ENCODE measurements at places on chromosomes 7 and 10. TPM values are rescaled to one million over a fixed set of nuclear protein-coding genes. Genes with fewer than 3 reads are reported as not detected.

DNA sequence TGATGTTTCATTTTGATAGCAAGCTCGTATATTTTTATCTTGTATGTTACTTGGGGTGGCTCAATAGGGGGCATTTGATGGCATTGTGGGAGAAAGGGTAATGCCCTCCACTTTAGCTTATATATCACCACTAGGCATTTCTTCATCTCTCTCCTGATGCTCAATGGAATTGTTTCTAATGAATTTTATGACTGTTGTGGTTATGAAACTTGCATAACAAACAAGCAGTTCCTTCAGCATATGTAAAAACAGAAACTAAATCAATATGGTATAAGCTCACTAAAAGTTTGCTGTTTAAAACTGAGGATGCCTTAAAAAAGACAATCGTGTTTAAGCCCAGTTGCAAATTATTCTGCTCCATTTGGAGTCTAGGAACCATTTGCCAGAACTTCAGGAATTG lies 75.5 kb downstream of the CDK14 start:
- no peak for DNase-seq

- no peak for DNase-seq
These were observed 285.0 kb downstream of the PHTF2 start for GRCh38 chr7:78083476-78084120.

- DNase-seq, result peak; percentile 44
These were observed 700 bp downstream of the MTPN start for GRCh38 chr7:135976312-135977006.

- no peak for DNase-seq
These were observed 9.6 kb downstream of the LAT2 start for GRCh38 chr7:74219416-74219815.

- no peak for DNase-seq
These were observed 114.1 kb downstream of the VIPR2 start for GRCh38 chr7:159030490-159031134.

- DNase-seq, result no peak
These were observed 100.7 kb upstream of the TMEM106B start for GRCh38 chr7:12110425-12110824.

DNA sequence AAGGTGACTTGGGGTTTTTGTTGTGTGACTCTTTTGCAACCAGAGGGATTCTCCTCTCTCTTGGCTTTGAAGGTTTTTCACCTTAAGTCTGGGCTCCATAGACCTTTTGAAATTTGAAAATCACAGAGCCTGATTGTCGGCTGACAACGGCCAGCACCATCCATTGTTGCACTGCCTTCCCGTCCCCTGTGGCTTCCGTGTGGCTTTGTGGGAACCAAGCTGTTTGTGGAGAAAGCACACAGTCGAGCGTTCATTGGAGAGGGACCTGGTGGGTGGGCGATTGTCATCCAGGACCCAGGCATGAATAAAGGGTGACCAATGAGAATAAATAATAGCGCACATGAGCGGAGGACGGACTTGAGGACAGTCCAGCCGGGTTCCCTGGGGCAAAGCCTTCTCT lies 7.4 kb upstream of the RAMP3 start:
- DNase-seq, result no peak

DNA sequence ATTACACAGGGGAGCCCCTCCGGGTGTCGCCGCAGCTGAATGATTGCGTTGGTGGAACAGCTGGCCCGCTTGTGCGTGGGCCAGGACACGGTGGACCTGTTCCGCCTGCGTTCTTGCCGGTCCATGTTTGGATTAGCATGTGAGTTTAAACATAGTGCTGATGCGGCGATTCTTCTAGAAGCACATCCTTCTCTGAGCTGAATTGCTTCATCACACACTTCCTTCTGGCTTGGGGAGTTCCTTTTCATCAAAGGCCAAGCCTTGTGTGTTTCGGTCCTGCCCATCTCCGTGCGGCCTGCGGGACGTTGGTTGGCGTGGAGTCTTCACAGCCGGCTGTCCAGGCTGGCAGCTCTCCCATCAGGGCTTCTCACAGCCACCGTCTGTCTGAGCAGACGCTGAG lies 45.5 kb upstream of the SLC29A4 start:
- DNase-seq, result peak; percentile 21

GRCh38 chr10:132899054-132899750 lies 43.2 kb downstream of the CFAP46 start:
- DNase-seq, result no peak

GRCh38 chr7:7681936-7682329 lies 36.5 kb downstream of the RPA3 start:
- no peak for DNase-seq

DNA sequence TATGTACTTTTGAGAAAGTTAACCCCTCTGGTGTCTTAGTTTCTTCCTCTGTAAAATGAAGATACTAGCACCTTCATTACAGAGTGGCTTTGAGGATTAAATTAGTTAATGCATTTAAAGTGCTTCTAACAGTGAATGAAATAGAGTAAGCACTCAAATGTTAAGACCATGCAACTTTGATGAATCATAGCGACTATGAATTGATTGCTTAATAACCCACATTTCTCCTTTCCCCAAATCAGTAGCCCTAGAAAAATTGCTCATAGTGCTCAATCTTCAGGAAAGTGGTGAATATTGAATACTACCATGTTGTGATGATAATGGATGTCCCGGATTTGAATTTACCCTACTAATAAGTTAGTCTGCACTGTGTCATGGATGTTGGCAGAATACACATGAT lies 48.1 kb downstream of the CD36 start:
- DNase-seq, result peak; percentile 69

GRCh38 chr7:25643770-25644394 lies 415.6 kb upstream of the NPVF start:
- DNase-seq, result no peak

GRCh38 chr7:4739528-4739992 lies 35.9 kb upstream of the AP5Z1 start:
- no peak for DNase-seq

GRCh38 chr10:95295031-95295755 lies 4.4 kb upstream of the PDLIM1 start:
- DNase-seq, result peak; percentile 91

- peak; percentile 63 for DNase-seq
These were observed 177.2 kb upstream of the RHEB start for GRCh38 chr7:151696721-151697514.

GRCh38 chr7:121873289-121874194 lies 581 bp downstream of the PTPRZ1 start:
- peak; percentile 66 for DNase-seq

GRCh38 chr7:100642534-100642907 lies 1.2 kb upstream of the TFR2 start:
- DNase-seq, result no peak

DNA sequence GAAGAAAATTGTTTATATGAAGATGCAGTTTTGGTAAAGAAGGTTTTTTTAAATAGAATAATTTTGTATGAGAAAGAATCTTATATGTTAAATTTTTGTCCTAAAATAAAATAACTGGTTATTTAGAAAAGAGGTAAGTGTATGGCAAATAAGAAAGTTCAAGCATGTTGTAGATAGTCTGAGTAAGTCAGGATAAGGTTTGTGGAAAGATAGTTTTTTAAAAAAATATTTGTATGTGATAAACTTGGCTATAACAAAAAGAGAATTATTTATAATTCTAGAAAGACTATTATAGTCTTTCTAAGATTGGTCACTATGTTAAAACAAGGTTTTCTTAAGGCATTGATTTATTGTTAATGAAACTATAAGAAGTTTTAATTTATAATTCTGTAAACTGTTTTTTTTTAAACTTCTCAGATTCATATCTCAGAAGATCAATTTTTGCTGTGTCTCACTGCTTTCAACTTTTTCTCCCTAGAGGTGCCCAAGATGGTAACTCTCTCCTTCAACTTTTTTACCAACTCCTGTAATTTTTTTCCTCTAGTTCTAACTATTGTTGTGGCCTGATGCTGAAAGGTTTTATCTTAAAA lies 698.6 kb downstream of the CCSER2 start:
- DNase-seq, result no peak

DNA sequence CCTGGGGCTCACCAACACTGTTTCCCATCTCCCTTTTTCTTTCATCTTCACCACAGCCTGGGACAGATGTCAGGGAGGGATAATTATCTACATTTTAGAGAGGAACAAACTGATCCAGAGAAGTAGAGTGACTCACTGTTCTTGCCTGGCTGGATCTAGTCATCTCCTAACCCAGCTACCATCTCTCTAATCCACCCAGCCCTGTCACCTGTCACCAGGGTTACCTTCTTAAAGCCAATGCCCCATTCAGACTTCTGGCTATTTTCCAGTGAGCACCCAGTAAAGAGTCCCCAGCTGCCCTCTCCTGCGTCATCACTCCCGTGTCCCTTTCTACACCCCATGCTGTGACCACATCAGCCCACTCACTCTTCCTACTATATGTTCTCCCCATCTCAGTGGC lies 68.4 kb upstream of the DUSP5 start:
- no peak for DNase-seq

GRCh38 chr7:1544896-1545416 lies 11.0 kb downstream of the TMEM184A start:
- no peak for DNase-seq

DNA sequence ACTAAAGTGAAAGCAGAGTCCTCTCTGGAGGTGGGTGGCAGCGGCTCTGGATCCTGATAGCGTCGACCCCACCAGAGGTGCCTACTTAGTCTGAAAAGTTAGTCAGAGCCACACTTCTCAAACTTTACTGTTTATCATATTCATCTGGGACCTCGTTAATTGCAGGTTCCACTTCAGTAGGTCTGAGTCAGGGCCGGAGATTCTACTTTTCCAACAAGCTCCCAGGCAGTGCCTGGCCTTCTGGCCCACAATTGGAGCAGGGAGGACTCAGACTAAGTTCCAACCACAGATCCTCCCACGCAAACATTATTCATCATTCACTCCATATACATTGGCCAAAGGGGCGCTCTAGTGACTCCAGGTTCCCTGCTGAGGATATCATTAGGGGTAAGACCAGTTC lies 78.1 kb downstream of the VSTM4 start:
- DNase-seq, result peak; percentile 25

- peak; percentile 47 for DNase-seq
These were observed 765.6 kb upstream of the GHITM start for GRCh38 chr10:83373671-83374070.

GRCh38 chr7:96233528-96234154 lies 88.3 kb downstream of the SLC25A13 start:
- no peak for DNase-seq

DNA sequence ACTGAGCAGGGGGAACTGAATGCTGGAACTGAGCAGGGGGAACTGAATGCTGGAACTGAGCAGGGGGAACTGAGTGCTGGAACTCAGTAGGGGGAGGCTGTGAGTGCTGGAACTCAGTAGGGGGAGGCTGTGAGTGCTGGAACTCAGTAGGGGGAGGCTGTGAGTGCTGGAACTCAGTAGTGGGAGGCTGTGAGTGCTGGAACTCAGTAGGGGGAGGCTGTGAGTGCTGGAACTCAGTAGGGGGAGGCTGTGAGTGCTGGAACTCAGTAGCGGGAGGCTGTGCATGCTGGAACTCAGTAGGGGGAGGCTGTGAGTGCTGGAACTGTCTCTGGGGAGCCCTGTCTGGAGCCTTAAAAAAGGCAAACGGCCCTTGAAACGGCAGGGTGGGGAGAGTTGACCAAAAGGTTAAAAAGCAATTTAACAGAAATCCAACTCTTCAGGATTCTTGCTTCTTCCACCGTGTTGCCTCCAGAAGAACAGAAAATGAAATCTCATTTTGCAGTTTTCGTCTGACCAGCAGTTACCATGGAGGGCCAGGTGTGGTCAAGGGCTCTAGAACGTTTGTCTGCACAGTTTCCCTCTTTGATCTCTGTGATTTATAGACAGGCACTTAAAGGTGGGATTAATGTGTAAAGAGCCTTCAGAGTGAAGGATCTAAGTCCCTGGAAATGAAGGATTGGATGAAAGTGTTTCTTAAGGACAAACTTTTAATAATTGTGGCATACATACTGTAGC lies 19.1 kb downstream of the DOCK1 start:
- DNase-seq, result no peak

DNA sequence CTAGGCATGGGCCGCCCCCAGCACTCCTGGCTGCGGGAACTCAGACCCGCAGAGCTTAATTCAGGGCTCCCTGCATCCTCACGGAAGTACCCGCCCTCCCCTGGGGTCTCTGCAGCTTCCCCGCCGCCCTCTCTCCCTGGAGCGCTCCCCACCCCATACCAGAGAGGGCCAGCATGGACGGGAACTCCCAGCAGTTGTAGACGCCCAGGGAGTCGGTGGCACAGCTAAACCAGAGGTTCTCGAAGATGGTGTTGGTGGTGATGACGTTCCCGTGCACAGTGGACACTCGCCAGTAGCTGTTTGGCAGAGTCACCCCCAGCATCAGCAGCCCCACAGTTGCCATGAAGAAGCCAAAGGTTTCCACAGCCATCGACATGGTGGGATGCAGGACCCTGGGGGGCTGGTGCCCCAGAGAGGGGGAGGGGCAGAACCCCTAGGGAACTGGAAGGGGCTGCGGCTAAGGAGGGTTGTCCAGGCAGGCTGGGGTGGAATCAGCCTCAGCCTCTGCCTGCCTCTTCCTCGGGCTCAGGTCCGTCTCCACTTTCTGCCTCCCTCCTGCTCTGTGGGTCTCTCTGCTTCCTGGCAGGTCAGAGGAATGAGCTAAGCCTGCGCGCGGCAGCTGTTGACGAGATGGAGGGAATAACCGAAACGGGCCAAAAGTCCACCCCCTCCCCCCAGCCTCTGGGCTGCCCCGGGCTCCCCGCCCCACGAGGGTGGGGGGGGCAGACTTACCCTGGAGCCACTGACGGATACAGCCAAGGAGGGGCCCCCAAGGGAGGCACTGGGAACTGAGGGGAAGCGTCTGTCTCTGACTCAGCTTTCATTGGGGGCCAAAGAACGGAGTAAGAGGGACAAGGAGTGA lies at the start of gene CLDN15:
TSS of gene CLDN15 (minus strand) at position 597 of the 862 bp plus-strand sequence. CDS start at position 376, 221 bp downstream.
- no peak for DNase-seq

DNA sequence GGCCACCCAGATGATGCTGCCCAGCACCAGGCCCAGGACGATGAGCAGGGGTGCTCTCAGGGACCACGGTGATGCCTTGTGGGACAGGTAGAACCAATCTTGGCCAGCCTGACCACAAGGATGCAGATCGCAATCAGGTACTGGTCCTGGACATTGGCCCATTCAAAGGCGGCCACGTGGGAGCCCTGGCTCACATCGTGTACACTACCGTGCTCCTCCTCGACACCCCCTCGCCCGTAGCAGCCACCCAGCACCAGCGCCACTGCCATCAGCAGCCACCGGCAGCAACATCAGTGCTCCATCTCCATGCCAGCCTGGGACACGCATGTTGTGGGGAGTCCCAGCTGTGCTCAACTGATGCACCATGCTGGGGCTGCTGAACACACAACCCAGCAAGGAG lies 39.0 kb downstream of the AGAP6 start:
- DNase-seq, result no peak

GRCh38 chr10:59829024-59829423 lies 75.8 kb upstream of the MRLN start:
- DNase-seq, result no peak

- DNase-seq, result peak; percentile 88
These were observed 10.7 kb downstream of the PSAP start for GRCh38 chr10:71840177-71840957.

GRCh38 chr10:19658131-19658530 lies 158.1 kb upstream of the PLXDC2 start:
- no peak for DNase-seq

Gene LIPF
- not detected for polyA plus RNA-seq

Gene RSPH10B
- not detected for polyA plus RNA-seq

Gene FAM170B
- not detected for polyA plus RNA-seq

Gene FBXO24
- polyA plus RNA-seq, result 0.44 TPM

Gene HMX2
- not detected for polyA plus RNA-seq

Gene GDF10
- polyA plus RNA-seq, result not detected

Gene TMEM26
- polyA plus RNA-seq, result not detected

Gene TRIM50
- polyA plus RNA-seq, result not detected

Gene ITPRID1
- polyA plus RNA-seq, result not detected

Gene CTAGE8
- 1.4 TPM for polyA plus RNA-seq

Gene RASSF4
- 3.4 TPM for polyA plus RNA-seq

Gene NAT16
- polyA plus RNA-seq, result not detected

Gene PRKCQ
- 8.2 TPM for polyA plus RNA-seq

Gene STEAP2
- polyA plus RNA-seq, result 4.9 TPM
